Activated CD4-positive, alpha-beta memory T cell treated with anti-CD3 and anti-CD28 coated beads for 36 hours (primary cell): ENCODE measurements at places on chromosomes 2 and 18. TPM values are rescaled to one million over a fixed set of nuclear protein-coding genes. Genes with fewer than 3 reads are reported as not detected.

The RGPD5 gene
- total RNA-seq: 38.6 TPM

The GPR39 gene
- total RNA-seq: not detected

The KCNG2 gene
- not detected for total RNA-seq

DNA sequence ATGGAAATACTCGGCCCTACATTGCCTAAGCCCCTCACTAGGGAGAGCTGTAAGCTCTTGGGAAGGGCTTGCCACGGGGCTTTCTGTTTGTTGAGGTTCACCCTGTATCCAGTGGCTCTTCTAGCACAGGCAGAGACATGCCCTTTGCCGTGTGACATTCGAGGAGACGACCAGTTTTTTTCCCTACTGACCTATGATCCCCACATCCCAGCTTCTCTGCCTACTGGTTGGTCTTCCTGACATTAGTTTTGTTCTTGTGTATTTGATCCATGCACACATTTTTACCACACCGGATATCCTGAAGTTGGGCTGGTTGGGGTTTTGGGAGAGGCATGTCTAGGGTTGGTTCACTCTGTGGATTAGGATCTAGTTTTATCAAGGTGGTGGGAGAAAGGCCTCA lies 69.3 kb downstream of the NPAS2 start:
- no peak overlapping the region for H3K27ac ChIP-seq
- no peaks in the 10 kb centered on the region for H3K27me3 ChIP-seq
- H3K36me3 ChIP-seq: no peaks in the 10 kb centered on the region
- DNase-seq: no peak

DNA sequence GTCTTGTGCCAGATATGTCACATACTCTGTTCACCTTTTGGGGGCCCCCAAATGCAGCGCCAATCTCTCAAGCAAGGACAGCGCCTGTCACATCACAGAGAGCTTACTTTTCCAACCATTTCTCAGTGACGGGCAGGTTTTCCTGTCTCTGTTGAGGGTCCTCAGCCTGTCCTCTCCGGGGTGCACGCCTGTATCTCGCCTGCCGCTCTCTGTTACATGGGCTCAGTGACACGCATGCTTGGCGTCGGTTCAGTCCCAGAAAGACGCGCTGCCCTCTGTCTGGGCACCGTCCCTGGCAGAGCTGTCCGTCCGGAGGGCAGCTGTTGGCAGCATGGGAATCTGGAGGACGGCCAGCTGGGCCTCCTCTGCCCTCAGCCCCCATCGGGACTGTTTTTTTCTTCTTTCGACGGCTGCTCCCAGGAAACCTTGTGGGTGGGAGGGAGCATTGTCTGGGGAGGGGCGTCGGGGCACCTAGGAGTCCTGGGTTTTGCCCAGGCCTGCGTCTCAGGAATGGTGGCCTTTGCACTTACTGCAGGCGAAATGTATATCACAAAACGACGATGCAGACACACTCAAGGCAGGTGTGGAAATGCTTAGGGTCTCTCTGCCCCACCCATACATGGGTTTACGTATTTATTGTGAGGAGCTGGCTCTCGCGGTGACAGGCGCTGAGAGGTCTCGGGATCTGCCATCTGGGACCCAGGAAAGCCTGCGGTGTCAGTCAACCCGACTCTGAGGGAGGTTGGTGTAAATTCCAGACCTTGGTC lies 30.9 kb downstream of the RTP5 start:
- H3K27me3 ChIP-seq: peaks cover 2% of the 10 kb centered on the region
- H3K27ac ChIP-seq: no peak overlapping the region
- peaks cover 18% of the 10 kb centered on the region for H3K36me3 ChIP-seq
- no peak for DNase-seq
- no peak overlapping the region for H3K4me3 ChIP-seq
- peaks cover 4% of the 10 kb centered on the region for H3K4me1 ChIP-seq

DNA sequence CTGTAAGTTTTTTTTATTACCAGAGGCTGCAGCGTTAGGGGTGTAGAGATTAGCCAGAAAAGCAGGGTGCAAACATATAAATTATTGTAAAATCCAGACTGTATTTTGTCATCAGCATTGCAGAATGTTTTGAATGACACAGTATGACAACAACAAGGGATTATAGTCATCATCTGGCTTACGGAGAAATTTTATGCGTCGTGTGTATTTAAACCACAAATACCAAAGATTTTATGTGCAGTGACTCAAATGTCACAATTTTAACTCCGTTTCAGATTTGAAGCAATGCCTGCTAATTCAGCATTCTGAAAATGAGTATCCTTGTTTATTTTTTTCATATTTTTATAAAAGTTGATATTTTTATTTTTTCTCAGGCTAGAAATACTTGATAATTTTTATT lies 19.4 kb upstream of the TMX3 start:
- no peaks in the 10 kb centered on the region for H3K27me3 ChIP-seq
- no peak for DNase-seq
- H3K27ac ChIP-seq: no peak overlapping the region
- H3K4me1 ChIP-seq: no peaks in the 10 kb centered on the region
- H3K36me3 ChIP-seq: no peaks in the 10 kb centered on the region

DNA sequence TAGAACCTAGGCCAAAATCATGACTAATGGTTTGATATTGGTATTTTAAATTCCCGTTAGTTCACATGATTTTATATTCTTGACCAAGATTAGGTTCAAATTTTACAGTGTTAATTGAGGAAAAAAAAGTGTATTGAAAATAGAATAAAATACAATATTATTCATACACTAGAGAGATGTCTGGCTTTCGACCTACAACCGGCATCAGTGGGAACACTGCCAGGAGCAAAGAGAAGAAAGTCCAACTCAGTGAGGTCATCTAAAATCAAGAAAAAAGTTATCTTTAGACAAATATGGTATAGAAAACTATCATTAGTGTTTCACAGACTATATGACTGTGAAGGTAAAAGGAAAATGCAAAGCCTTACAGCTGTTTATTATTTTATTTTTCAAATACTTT lies 81.5 kb downstream of the PIGN start:
- no peak for DNase-seq
- no peak overlapping the region for H3K27ac ChIP-seq
- H3K27me3 ChIP-seq: no peaks in the 10 kb centered on the region
- peaks cover 3% of the 10 kb centered on the region for H3K4me1 ChIP-seq
- peaks cover 11% of the 10 kb centered on the region for H3K36me3 ChIP-seq
